ENCODE measurements at places on chromosomes 3 and 15. TPM values are rescaled to one million over a fixed set of nuclear protein-coding genes. Genes with fewer than 3 reads are reported as not detected.

The CACNA2D3 gene
- 0.37 TPM for polyA plus RNA-seq

The KCNMB2 gene
- polyA plus RNA-seq: 0.07 TPM

- peak; percentile 29 for DNase-seq
- H3K36me3 ChIP-seq: no peaks in the 10 kb centered on the region
- no peak overlapping the region for H3K4me3 ChIP-seq
- no peak overlapping the region for H3K27ac ChIP-seq
Measured at GRCh38 chr15:89164712-89165211, 56.6 kb downstream of the RLBP1 start.

DNA sequence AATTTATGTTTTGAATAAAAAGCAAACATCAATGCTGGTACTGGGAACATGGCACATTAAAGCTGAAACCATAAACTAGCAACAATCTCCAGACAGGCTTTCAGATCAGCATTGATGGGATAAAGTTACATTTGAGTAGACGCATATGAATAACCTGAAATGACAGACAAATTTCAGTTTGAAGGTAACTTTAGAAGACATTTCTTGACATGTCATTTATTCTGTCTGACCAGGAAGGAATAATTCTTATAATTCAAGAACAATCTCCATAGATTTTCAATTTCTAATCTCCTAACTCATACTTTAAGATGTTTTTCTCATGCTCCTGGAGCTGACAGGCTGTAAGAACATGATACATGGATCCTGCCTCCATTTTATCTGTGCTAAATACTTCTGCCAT, 69.8 kb downstream of the PLCH1 start:
- H3K4me1 ChIP-seq: no peaks in the 10 kb centered on the region
- H3K36me3 ChIP-seq: no peaks in the 10 kb centered on the region
- no peaks in the 10 kb centered on the region for H3K27me3 ChIP-seq
- DNase-seq: no peak

The GASK1A gene
- 0.14 TPM for polyA plus RNA-seq

GRCh38 chr3:94734206-94734605, 671.3 kb downstream of the NSUN3 start:
- no peak overlapping the region for H3K4me3 ChIP-seq
- H3K36me3 ChIP-seq: no peaks in the 10 kb centered on the region
- no peaks in the 10 kb centered on the region for H3K27me3 ChIP-seq
- no peak for DNase-seq
- no peaks in the 10 kb centered on the region for H3K4me1 ChIP-seq

The TMEM43 gene
- 116 TPM for polyA plus RNA-seq

The EFCAB12 gene
- not detected for polyA plus RNA-seq

The C3orf80 gene
- polyA plus RNA-seq: 0.08 TPM

- H3K4me1 ChIP-seq: peaks cover 10% of the 10 kb centered on the region
- H3K27me3 ChIP-seq: no peaks in the 10 kb centered on the region
- DNase-seq: no peak
- H3K27ac ChIP-seq: no peak overlapping the region
Measured at GRCh38 chr3:73068419-73068818, 7.0 kb downstream of the EBLN2 start.

- no peak overlapping the region for H3K27ac ChIP-seq
- H3K4me1 ChIP-seq: no peaks in the 10 kb centered on the region
- no peak for DNase-seq
- H3K4me3 ChIP-seq: no peak overlapping the region
- peaks cover 4% of the 10 kb centered on the region for H3K27me3 ChIP-seq
Measured at GRCh38 chr3:14570864-14571263, 30.7 kb upstream of the GRIP2 start.

DNA sequence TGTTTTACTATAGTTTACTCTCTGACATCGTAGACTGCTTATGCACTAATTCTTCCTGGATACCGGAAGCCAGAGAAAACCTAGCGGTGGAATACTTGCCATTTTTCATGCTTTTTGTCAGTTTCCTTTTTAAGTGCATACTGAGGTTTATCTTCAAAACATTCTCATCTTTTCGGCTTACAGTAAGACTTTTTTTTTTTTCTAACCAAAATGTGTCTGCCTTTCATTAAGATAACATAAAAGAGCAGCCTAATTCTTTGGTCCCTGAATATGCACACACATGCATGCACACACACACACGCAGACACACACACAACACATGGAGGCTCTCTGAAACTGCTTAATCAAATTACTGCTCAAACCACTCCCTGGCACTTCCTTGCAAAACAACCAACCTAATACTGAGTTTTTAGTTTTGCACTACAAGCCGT, 1.3 kb downstream of the ZNF445 start:
- H3K27me3 ChIP-seq: no peaks in the 10 kb centered on the region
- no peaks in the 10 kb centered on the region for H3K36me3 ChIP-seq
- DNase-seq: peak; percentile 37
- H3K4me1 ChIP-seq: peaks cover 5% of the 10 kb centered on the region

DNA sequence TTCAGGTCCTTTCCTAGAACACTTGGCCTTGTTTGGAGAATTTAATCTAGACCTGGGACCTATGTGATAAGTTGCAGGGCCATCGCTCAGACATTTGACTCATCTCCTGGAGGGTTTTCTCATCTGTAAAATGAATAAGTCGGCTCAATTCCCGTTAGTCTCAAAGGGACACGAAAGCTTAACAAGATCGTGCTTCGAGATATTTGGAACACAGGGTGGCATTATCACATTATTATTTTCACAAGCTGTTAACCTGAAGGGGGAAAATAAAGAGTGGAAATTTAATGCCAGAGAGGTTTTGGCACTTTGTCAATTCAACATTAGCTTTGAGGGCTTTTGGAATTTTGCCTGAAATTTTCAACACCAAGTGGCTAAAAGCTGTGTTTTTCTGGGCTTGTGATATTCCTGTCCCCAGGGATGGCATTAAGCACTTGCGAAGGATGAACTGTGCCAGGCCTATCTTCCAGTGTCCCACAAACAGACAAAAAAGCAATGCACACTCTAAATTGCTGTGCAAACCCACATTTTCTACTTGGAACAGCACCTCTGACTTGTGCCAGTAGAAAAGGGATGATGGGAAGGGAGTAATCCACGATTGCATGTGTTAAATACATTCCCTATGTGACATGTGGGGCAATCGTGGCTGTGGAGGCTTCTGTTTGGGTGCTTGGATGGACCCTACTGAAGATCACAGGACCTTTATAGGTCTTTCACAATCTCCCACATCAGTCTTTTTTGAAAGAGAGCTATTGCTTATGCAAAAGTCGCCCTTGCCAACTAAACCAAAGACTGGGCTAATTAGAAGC, 478.7 kb downstream of the MFSD1 start:
- no peak overlapping the region for H3K27ac ChIP-seq
- no peak for DNase-seq
- no peaks in the 10 kb centered on the region for H3K36me3 ChIP-seq
- no peaks in the 10 kb centered on the region for H3K4me1 ChIP-seq
- no peaks in the 10 kb centered on the region for H3K27me3 ChIP-seq

DNA sequence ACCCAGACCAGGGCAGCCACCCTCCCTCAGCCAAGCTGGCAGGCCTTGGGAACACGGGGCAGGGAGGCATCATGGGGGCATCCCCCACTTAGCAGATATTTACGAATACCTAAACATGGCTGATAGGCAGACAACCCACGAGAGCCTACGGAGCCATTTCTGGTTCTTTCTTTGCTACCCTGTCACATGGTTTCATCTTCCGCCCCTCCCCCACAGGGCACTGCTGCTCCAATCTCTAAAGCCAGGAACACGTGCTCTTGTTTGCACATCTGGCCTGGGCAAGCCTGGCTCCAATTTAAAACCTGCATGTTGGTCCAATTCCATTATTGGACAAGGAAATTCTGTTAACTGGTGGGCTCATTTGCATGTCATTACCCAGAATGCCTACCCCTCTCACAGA, 447.4 kb upstream of the NR2F2 start:
- no peaks in the 10 kb centered on the region for H3K36me3 ChIP-seq
- H3K4me1 ChIP-seq: peaks cover 2% of the 10 kb centered on the region
- no peak overlapping the region for H3K4me3 ChIP-seq
- DNase-seq: no peak
- H3K27me3 ChIP-seq: no peaks in the 10 kb centered on the region

The CADPS gene
- 21.7 TPM for polyA plus RNA-seq

DNA sequence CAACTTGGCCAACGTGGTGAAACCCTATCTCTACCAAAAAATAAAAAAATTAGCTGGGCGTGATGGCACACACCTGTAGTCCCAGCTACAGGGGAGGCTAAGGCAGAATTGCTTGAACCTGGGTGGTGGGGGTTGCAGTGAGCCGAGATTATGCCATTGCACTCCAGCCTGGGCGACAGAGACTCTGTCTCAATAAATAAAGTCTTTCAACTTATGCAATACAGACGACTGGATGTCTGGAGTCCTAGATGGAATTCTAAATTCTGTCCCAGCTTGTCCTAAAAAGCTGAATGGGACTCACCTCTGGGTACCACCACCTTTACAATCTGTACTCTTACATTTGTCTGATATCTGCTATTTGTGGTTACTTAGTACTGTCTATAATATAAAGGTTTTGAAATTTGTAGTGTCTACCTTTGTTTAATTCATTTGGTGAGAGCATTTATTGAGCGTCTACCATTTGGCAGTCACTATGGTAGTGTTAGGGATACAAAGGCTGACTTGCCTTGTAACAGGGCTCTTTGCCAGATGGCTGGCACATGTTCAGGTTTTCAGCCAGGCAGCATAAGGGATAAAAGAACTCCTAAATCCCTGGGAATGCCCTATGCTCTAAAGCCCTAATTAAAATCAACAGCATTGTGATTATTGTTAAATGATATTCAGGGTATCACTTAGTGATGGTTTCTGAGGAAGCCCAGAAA, 7.2 kb upstream of the ZNF609 start:
- no peaks in the 10 kb centered on the region for H3K36me3 ChIP-seq
- H3K27me3 ChIP-seq: no peaks in the 10 kb centered on the region
- H3K27ac ChIP-seq: no peak overlapping the region

- peaks cover 16% of the 10 kb centered on the region for H3K36me3 ChIP-seq
- no peak for DNase-seq
- H3K4me1 ChIP-seq: peaks cover 22% of the 10 kb centered on the region
- H3K27ac ChIP-seq: peak overlapping the region; percentile 22
Measured at GRCh38 chr3:125003859-125004595, 51.8 kb downstream of the HEG1 start.

The CGNL1 gene
- polyA plus RNA-seq: 0.73 TPM

DNA sequence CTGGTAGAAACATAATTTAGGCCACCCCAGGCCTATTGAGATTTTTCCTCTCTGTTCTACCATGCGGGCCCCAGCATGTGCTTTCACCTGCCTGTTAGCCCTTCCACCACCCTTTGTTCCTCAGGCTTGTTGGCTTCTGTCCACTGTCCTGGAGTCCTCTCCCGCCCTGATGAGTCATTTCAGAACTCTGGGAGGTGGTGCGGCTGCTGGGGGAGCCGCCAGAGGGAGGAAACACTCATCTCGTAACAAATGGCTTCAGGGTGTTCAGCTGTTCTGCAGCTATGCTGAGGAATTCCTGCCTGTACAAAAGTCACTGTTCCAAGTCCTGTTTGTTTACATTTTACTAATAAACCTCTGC, 36.3 kb downstream of the LRTM1 start:
- no peaks in the 10 kb centered on the region for H3K27me3 ChIP-seq
- no peak overlapping the region for H3K27ac ChIP-seq
- peaks cover 17% of the 10 kb centered on the region for H3K4me1 ChIP-seq
- H3K4me3 ChIP-seq: no peak overlapping the region
- H3K36me3 ChIP-seq: no peaks in the 10 kb centered on the region

DNA sequence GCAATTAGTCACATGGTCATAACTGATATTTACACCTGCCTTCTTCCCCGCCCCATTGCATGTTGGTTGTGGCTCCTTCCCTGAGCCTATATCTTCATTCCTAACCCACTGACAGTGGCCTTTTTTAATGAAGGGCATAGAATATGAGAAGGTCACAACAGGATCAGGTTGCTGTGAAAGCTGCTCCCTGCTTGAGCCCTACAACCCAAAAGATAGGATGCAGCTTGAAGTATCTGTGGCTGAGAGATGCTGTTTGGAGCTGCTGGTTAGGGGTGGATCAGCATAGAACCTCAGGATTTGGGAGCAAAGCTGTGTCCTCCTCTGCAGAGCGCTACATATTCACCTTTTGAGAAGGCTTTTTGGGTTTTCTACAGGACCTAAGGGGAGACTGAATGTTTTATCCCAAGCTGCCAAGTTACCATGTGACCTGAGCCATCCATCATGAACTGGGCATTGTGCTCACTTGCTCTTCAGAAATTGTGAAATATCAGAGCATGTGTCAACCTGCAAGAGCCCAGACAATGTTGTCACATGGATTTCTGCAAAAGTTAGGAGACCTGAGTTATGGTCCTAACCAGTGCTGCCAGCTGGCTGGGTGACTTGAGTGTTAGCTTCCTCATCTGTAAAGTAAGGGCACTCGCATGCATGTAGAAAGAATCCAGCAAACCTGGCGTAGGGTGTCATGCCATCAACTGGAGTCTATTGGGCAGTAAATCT, 49.8 kb upstream of the ARL8B start:
- no peak overlapping the region for H3K27ac ChIP-seq
- DNase-seq: no peak
- no peaks in the 10 kb centered on the region for H3K4me1 ChIP-seq
- no peak overlapping the region for H3K4me3 ChIP-seq
- no peaks in the 10 kb centered on the region for H3K36me3 ChIP-seq
- H3K27me3 ChIP-seq: no peaks in the 10 kb centered on the region

GRCh38 chr3:14716591-14716990, 41.6 kb downstream of the C3orf20 start:
- no peak overlapping the region for H3K4me3 ChIP-seq
- H3K27me3 ChIP-seq: no peaks in the 10 kb centered on the region
- H3K27ac ChIP-seq: no peak overlapping the region
- no peaks in the 10 kb centered on the region for H3K36me3 ChIP-seq

The CFAP91 gene
- polyA plus RNA-seq: 0.10 TPM

DNA sequence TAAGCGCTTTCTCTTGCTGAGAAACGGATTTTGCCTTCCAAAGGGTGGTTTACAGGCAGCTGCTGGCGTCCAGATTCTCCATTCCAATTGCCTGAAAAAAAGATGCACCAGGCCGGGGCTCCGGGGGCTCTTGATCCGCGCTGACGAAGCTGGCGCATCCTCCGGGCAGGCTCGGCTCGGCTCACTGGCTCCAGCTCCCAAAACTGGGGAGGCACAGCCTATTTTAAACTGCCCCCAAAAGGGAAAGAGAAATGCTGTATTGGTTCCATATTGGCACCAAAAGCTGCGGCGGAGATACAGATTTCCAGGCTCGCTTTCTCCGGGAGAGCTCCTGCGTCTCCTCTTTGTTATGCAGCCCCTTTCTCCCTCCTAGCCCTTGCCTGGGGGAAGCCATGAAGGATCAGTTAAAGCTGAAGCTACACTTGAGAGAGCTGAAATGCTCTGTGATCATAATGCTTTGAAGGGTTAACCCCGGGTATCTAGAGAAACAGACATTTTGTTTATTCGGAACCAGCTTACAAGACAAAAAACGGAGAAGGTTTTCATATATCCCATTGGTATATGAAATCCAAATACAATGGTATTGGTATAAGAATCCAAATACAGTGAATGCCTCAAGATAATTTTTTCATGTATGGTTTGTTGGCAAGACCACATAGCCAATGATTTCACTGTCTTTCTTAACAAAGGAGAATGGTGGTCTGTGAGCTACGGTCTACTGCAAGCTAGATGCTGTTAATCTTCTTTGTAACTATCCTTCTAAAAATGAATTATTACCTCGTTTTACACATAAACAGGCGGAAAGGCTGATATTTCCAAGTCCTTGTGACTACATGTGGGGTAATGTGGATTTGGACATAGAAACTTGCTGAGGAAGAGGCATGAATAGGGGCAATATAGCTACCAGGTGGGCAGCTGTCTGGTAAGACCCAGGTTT, 693 bp downstream of the CD200 start:
- no peak overlapping the region for H3K27ac ChIP-seq
- peak; percentile 48 for DNase-seq
- no peaks in the 10 kb centered on the region for H3K4me1 ChIP-seq
- peak overlapping the region; percentile 58 for H3K4me3 ChIP-seq
- no peaks in the 10 kb centered on the region for H3K36me3 ChIP-seq
- H3K27me3 ChIP-seq: peaks cover 7% of the 10 kb centered on the region

The AGBL1 gene
- not detected for polyA plus RNA-seq

The ABTB1 gene
- 11.8 TPM for polyA plus RNA-seq

The HAUS2 gene
- 30.4 TPM for polyA plus RNA-seq

Data from fibroblast of lung (primary cell).